ENCODE measurements at places on chromosomes 5 and 9.

DNA sequence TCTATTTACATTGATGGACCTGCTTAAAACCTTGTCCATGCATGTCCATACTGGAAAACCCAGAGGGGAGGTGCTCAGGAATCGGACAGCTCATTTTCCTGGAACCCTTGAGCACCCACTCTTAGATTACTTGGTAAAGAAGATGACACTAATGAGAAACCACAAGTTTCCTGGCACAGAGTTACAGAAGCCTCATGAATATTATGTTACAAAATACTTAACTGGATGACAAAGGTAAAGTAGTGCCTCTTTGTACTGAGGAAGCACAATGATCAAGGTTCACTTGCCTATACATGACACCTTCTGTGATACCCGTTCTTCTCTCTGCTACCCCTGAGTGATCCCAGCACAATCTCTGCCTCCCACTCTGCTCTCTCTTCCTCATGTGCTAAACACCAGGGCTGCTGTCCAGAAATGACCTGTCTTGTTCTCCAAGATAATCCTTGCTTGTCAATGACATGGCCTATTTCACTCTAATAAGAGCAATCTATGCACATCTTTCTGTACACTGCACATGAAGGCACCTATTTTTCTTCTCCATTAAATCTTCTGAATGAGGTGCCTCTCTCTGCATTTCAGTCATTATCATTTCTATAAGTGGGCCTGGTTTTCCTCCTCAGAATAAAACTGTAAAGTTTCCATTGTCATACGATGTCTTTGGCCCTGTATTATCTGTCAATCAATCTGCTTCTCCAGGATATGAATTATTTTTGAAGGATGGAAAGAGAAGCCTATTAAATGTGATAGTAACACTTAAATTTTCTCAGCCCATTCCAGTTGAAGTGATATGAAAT lies 684.0 kb upstream of the ACO1 start:
- DNase-seq = no peak

GRCh38 chr5:17154211-17154996 lies 63.0 kb upstream of the BASP1 start:
- peak; percentile 77 for DNase-seq

DNA sequence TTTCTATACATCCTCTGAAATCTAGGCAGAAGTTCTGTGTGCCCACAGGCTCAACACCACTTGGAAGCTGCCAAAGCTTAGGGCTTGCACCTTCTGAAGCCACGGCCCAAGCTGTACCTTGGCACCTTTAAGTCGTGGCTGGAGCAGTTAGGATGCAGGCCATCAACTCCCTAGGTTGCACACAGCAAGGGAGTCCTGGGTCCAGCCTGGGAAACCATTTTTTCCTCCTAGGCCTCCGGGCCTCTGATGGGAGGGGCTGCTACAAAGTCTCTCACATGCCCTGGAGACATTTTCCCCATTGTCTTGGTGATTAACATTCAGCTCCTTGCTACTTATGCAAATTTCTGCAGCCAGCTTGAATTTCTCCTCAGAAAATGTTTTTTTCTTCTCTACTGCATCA lies 15.5 kb upstream of the PLK2 start:
- no peak for DNase-seq

DNA sequence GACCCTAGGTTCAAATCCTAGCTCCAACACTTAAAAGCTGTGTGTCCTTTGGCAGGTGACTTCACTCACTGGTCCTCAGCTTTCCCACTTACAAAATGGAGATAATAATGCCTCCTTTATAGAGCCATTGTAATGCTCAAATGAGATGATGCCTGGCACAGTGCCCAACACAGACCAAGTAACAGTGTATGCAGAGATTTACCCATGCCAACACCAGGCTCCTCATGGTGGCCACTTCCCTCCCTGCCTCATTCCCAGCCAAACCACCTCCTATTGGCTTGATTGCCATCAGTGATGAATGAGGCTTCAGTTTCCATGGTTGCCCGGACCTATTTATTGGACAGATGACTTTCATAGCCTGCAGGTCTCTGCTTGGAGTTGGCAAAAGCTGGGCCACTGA lies 469.4 kb downstream of the CDK5RAP2 start:
- no peak for DNase-seq

DNA sequence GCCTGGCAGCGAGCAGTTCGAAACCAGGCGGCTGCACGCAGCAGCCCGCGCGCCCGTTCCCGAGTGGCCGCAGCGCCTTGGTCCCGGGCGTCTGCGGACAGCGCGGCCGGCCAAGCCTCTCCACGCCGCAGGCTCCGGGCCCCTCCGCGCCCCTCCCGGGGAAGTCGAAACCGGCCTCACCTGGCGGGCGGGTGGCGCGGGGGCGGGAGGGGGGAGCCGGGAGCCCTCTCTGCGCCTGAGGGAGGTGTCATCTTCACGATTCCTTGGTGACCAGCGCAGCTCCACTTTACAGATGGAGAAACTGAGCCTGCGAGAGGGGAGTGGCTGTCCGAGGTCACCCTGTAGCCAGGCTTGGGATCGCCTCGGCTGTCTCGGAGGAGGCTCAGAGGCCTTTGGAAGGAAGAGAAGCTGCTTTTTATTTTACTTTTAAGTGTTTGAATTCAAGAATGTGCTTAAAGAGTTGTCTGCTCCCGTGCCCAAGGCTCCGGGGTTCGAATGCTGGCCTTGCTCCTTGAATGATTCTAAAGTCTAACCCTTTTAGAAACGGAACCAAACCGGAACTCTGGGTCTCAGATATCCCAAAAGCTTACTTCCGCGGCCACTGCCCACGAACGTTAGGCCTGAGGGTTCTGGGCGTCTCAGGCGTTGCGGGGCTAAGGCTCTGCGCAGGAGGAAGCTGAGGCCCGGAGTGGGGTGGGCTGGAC lies 662 bp downstream of the SUSD3 start:
- peak; percentile 65 for DNase-seq

- no peak for DNase-seq
Measured at GRCh38 chr5:96730586-96730985, 68.4 kb downstream of the CAST start.

GRCh38 chr5:34657274-34657921 lies 1.3 kb downstream of the RAI14 start:
- peak; percentile 76 for DNase-seq

- no peak for DNase-seq
Measured at GRCh38 chr5:72205431-72206009, 98.2 kb downstream of the MAP1B start.

DNA sequence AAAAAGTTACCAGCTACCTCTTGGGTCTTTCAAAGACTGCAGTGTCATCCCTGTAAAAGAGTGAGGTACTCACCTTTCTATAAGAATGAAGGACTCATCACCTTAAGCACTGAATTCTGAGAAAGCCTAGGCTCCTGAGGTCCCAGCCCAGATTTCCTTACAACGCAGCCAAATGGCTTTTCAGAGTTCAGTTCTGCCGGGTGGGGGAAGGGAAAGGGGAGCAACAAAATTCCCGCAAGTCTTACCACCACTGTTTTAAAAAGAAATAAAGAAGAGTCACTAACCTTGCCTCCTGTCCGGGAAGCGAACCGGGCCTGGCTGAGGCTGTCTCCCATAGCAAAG lies 373 bp downstream of the ADAMTS12 start:
- no peak for DNase-seq

GRCh38 chr5:3325201-3325971 lies 270.2 kb upstream of the IRX1 start:
- no peak for DNase-seq

DNA sequence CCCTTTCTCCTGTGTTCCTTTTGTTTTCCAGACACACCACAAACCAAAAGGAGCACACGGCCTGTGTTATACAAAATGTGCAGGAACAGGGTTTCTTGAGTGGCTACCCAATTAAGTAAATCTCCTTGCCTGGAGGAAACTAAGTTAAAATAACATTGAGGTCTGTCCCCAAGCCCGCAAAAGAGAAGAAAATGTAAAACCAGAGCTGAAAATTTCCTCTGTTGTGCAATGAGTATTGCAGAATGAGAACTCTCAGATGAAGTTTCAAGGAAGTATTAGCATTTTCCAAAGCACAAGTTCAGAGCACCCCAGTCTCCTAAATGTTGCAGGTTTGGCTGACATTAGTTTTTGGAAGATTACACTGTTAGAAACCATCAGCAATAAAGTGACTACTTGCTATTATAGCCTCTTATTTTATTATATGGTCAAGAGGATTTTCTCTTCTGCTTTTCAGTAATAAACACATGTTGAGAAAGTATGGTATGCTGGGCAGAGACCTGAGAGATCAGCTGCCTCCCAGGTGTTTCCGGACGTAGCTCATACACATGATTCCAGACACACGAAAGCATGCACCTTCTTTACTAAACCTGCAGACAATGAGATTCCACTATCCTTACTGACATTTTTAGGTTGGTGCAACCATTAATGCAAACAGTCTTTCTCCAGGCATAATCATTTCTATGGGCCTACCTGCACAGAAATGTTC lies 161.3 kb downstream of the SNCAIP start:
- DNase-seq = no peak

DNA sequence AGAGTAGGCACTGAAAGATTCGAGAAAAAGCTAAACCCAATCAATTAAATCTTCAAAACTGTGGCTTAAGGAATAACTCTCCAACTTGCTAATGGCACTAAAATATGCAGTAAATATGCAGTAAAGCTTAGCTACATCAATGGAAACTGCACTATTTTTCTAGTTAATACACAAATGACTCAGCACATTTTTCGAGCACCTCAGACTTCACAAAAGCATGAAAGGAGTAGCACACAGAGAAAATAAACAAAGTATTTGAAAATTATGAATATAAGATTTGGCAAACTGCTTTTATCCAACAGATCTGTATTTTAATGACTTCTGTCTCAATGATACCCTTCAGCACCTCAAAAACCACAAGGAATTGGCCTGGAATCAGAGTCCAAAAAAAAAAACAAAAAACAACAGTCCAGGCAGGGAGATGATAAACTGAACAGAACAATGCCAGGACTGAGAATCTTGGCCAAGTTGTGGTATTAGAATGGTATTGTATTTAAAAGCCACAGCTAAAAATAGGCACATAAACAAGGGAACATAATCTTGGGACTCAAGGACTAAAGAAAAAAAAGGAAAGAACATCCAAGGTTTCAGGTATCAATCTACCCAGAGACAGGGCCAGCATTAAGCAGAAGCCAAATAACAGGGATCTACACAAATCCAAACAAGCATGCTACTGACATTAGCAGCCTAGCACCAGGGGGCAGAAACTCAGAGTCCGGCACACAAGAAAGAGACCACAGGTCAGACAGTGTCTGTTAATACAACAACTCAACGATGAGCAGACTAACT lies 21.4 kb downstream of the TMEM245 start:
- DNase-seq = no peak

DNA sequence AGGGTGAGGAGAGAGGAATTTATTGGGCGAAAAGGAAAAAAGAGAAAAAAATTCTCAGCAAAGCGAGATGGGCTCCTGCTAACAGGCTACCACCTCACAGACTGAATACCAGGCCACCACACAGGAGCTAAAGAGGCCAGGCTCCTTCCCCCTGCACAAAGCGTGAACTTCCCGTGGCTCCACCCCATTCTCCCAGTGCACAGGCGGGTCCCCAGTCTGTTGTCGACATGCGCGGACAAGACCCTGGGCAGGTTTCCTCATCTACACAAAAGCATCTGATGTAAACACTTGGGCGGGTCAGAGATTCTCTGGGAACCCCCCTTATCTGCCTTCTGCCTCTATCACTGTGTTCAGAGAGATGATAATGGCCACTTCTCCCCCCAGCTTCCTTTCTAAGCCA lies 34.2 kb downstream of the IL31RA start:
- no peak for DNase-seq

- no peak for DNase-seq
Measured at GRCh38 chr9:32331240-32331639, 53.2 kb upstream of the ACO1 start.

GRCh38 chr5:10030219-10030831 lies 219.4 kb downstream of the ATPSCKMT start:
- DNase-seq = peak; percentile 88

- DNase-seq = no peak
Measured at GRCh38 chr5:129661366-129662035, 86.4 kb upstream of the MINAR2 start.

GRCh38 chr9:112443200-112443599 lies 43.4 kb upstream of the KIAA1958 start:
- no peak for DNase-seq

DNA sequence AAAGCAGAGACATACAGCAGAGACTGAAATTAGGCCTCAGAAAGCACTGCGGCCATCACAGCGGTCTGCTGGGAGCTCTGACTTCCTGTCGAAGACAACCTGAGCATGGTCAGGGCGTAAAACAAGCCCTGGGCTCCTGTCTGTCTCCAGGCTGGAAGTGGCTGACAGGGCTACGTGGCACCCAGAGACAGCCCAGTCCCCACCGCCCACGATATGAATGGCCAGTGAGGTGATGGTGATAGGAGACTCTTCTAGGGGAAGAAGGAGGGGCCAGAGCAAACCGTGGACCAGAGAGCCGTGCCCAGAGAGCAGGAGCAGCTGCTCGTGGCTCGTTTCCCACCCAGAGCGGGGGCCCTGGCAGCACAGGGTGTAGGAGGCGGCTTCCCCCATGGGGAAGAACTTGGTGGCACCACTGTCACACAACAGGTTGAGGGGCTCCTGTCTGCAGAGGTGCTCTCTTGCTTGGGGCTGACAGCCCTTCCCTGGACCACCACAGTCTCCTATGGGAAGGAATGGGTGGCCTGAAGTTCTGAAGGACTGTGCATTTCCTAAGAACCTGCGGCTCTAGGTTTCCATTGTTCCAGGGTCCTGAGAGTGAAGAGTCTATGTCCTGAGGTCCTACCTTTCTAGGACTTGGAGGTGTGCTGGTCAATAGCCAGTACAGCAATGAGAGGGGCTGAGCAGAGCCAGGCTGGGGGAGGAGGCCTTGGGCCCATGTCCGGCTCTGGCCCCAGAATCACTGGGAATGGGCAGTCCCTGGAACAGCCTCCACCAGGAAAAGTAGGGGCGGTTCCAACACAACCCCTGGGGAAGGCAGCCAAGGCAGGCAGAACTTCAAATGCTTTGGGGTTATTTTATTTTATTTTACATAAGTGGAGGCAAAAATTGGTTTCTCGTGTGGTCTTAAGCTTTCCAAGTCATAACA lies 56.4 kb downstream of the BARX1 start:
- peak; percentile 31 for DNase-seq

DNA sequence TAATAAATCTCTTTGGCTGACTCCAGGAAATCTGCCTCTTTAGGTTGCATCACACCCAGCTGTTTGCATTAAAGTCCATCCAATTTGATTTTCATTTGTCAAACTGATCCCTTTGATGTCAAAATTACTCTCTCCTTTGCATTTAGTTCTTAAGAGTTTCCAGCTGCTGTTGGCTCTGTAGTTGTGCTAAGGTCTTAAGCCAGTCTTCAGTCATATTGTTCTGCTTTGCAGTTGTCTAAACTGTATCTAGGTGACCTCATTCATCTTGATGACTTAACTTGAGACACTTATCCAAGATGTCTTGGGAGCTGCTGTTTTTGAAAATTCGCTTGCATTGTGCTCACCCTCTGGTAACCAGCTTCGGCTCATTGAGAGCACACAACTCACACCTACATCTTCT lies 386.9 kb upstream of the TLE4 start:
- DNase-seq = no peak

GRCh38 chr5:140035881-140036280 lies 7.2 kb downstream of the NRG2 start:
- DNase-seq = no peak
